ENCODE measurements at places on chromosomes 6 and 20. TPM values are rescaled to one million over a fixed set of nuclear protein-coding genes. Genes with fewer than 3 reads are reported as not detected.

GRCh38 chr6:138162111-138162954, 594 bp downstream of the ARFGEF3 start:
- no peak for DNase-seq

DNA sequence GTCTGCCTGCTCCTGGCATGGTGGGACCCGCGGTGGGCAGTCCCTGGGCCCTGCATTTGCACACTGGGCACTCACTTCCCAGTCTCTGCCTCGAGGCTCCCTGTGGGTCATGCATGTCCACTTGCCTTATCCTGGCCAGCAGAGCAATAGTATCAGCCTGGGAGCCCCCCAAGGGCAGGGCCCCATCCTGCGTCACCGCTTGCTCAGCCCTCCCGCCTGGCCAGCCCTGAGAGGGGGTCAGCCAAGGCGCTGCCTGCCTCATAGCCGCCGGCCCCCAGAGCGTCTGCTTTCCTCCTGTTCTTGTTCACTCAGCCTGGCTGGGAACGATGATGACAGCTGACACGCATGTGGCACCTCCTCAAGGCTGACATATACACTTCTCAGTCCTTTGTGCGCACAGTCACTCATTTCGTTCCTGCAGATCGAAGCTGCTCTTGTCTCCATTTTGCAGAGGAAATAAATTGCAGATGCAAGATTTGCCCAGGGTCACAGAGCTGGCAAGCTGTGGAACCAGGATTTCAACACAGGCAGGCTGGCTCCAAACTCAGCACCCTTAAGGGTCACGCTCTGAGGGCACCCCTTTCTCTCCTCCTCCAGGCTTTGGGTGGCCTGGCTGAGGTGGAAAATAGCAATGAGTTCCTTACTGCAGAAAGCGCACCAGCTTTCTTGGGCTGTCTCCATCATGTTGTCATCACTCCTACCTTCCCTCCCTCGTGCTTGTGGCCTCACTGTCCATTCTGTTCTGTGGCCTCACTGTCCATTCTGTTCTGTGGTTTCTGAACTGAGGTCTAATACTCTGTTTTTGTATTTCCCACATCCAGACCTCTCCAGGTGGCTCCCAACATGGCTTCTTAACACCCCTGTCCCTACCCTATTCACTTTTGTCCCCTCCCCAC, 17.2 kb downstream of the KCNK17 start:
- no peak for DNase-seq

GRCh38 chr6:54690596-54690995, 156.0 kb upstream of the FAM83B start:
- no peak for DNase-seq

GRCh38 chr6:39665861-39666260, 59.3 kb downstream of the KIF6 start:
- no peak for DNase-seq

DNA sequence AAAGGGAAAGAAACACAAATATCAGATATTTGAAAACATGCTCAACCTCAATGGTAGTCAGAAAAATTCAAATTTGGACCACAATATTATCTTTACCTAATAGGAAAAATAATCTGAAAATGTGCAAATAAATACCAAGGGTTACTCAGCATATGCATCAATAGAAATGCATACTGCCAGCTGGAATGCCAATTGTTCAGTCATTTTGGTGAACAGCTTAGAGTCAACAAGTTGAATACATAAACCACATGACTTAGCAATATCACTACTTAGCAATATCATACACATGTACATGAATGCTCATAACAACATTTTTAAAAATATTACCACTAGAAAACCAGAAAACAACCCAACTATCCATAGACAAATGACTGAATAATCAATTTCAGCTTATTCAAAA, 212.7 kb downstream of the PTPRK start:
- no peak for DNase-seq

DNA sequence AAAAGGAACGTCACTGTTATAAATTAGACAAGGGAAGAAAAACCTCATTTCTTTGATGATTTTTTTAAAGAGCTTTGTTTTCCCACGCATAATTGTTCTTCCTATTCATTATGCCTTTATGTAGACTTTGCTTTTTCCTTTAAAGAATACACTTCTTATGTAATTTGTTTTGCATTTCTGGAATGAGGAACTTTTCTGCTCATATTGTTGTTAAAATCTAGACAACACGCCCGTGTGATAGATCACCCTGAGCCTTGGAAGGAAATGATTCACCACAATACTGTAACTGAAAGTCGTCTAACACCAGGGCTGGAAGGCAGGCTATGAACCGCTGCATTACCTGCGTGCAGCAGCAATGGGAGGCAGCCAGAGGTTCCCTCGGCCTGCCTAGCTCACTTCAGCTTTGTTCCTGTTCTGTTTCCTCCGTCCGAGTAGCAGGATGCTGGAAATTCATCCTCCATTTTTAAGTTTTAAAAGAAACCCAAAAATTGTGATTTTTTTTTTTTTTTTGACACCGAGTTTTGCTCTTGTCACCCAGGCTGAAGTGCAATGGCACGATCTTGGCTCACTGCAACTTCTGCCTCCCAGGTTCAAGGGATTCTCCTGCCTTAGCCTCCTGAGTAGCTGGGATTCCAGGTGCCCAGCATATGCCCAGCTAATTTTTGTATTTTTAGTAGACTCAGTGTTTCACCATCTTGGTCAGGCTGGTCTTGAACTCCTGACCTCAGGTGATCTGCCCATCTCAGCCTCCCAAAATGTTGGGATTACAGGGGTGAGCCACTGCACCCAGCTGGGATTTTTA, 49.6 kb upstream of the ZNF217 start:
- DNase-seq, result no peak

- no peak for DNase-seq
Observed at GRCh38 chr20:10802236-10802635, 128.4 kb upstream of the JAG1 start.

- no peak for DNase-seq
Observed at GRCh38 chr6:15420959-15421438, 175.1 kb downstream of the JARID2 start.

- DNase-seq, result no peak
Observed at GRCh38 chr6:35406711-35407485, 45.2 kb upstream of the FANCE start.

DNA sequence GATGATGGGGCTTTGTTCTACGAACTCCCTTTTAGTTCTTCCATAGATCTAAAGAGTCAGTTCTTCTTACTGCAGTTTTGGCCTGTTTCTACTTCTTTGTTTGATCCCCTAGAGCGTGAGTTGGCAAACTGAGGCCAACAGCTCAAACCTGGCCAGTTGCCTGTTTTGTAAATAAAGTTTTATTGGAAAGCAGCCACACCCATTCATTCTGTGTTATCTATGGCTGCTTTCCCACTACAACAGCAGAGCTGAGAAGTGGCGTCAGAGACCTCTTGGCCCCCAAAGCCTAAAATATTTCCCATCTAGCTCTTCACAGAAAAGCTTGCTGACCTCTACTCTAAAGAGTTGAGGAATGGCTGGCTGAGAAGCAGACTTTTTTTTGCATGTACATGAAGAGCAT, 52.2 kb downstream of the EYA2 start:
- DNase-seq, result no peak

GRCh38 chr6:108748055-108748454, 100.2 kb upstream of the ARMC2 start:
- no peak for DNase-seq

DNA sequence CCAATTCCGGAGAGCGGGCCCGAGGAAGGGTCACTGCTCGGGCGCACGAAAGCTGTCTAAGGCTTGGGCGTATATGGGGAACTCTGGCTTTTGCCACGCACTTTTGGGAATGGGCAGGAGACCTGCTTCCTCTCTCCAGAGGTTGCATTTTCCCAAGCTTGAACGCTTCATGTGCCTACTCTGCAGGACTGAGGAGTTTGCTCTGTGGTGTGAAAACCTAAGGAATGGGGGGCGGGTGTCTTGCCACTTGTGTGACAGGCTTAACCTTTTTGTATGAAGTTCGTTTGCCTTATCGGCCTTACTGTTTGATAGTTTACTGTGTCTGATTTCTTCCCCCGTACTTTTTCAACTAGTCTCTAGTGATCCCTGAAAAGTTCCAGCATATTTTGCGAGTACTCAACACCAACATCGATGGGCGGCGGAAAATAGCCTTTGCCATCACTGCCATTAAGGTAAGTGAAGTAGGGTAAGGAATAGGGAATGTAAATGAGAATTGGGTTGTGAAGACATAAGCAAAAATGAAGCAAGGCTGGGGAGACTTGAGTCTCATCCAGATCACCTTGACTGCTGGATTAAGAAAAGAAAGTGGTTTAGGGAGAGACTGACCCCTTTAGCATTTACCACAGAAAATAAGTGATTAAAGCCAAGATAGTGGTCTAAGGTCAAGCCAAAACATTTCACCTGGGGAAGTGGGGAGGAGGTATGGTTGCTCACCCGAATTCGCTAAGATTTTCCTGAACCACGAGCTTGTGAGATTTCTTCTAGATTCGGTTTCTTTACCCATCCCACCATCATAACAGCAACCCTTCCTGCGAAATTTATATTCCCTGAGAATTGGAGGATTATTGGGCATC, 627 bp downstream of the RPS18 start:
- no peak for DNase-seq

- no peak for DNase-seq
Observed at GRCh38 chr20:43844778-43845614, 69.7 kb upstream of the TOX2 start.

DNA sequence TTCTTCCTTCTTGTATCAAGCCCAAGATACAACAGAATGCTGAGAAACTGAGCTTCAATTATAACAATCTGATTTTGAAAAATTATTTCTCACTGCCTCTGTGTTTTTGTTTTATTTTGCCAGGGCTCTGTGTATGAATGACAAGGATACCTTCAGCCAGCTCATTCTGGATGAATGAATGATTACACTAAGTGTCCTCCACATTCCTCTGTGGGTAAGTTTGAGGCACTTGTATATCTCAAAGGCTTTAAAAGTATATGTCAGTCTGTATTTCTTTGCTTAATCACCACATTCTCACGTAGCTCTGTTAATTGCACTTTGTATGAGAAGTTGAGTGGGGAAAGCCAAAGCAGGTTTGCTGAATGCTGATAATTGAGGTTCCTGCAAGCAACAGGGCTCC, 95.1 kb downstream of the TIAM2 start:
- no peak for DNase-seq

- no peak for DNase-seq
Observed at GRCh38 chr6:151057061-151057460, 182.7 kb upstream of the AKAP12 start.

GRCh38 chr6:91155129-91155785, 568.4 kb upstream of the MAP3K7 start:
- no peak for DNase-seq

DNA sequence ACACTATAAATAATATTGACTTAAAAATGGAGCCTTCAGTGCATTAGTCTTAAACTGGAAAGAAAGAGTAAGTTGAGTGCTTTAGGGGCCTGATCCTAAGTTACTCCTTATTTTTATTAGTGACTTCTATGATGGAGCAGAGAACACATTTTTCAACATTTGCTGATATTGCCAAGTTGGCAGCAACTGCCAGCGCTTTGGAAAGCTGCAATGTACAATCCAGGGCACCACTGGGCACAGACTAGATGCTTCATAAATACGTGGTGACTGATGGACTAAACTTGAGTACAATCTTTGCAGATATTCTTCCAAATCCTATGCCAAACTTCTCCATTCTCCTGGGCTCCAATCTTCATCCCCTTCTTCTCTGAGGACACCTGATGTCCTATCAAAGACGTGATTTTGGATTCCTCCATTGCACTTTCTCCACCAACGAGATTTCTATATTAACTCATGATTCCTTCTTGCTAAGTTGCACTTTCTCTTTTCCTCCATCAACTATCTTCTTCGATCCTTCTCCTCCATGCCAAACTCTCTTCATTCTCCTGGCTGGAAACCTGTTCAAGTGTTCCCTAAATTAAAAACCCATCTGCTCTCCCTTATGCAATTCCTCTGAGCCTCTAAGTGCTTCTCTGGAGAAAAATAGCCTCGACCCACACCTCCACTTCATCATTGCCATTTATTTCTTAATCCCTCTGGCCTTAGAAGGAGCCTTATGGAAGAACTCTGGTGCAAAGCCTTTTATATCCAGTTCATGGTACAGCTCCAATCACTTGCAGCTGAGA, 28.5 kb upstream of the PAK5 start:
- DNase-seq, result no peak

GRCh38 chr6:69489970-69490369, 306.8 kb downstream of the LMBRD1 start:
- no peak for DNase-seq

Gene TRIM31
- not detected for total RNA-seq

Gene TBXT
- total RNA-seq, result not detected

Gene KIAA0408
- 40.7 TPM for total RNA-seq

Gene ID4
- total RNA-seq, result 106 TPM

Gene IER3
- 6.3 TPM for total RNA-seq

Gene GPR63
- total RNA-seq, result 6.0 TPM

Gene SAMD5
- 1.6 TPM for total RNA-seq

Gene LCA5
- 4.7 TPM for total RNA-seq

Gene TCF15
- 0.32 TPM for total RNA-seq

Gene FLRT3
- total RNA-seq, result 35.2 TPM

Gene DEFB123
- total RNA-seq, result not detected

Gene CDC5L
- total RNA-seq, result 39.0 TPM

Gene PLCB1
- 13.7 TPM for total RNA-seq

Gene EYA2
- 1.3 TPM for total RNA-seq

Gene ANKRD66
- not detected for total RNA-seq
